ENCODE measurements at places on chromosomes 13 and 19. TPM values are rescaled to one million over a fixed set of nuclear protein-coding genes. Genes with fewer than 3 reads are reported as not detected.

DNA sequence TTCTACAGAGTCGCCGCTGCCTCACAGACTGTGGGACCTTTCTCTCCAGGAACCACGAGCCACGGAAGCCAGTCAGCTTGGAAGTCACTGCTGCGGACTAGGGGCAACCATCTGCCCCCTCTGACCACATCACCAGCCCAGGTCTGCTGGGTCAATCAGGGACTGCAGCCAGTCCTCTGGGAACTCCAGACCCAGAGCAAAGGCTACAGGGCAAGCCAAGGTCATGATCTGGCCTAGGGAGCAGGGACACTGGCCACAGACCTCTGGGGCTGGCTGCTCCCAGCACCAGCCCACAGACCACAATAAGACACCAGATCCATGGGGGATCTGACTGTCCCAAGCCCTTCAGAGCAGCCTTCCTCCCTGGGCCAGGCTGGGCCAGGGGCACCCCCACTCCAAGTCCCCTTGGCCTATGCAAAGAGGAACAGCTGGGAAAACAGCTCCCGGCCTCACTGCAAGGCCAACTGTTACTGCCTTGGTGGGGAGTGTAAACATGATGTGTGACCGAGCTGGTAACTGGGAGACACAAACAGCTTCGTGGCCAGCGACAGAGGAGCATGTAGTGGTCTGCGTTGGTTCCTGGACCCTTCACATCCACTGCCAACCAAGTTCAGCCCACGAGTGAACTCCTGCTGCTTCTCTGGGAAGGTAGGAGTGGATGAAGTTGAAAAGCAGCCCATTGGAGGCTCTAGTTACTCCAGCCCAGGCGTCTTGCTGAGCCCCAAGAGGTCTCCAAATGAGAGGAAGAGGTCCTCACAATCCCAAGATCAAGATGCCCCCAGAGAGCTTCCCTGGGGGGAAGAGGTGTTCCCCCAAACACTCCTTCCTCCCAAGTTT lies 1.5 kb downstream of the AKT2 start:
- no peak for DNase-seq

GRCh38 chr13:107827840-107828549 lies 387.3 kb downstream of the LIG4 start:
- no peak for DNase-seq

- no peak for DNase-seq
Observed at GRCh38 chr19:44777715-44778347, at the start of gene CBLC. CBLC (plus strand) TSS chr19:44777890; CDS start chr19:44777932, 42 bp downstream.

GRCh38 chr19:6730153-6730804 lies 7.1 kb downstream of the GPR108 start:
- no peak for DNase-seq

GRCh38 chr13:80814541-80814940 lies 473.6 kb upstream of the SPRY2 start:
- no peak for DNase-seq

DNA sequence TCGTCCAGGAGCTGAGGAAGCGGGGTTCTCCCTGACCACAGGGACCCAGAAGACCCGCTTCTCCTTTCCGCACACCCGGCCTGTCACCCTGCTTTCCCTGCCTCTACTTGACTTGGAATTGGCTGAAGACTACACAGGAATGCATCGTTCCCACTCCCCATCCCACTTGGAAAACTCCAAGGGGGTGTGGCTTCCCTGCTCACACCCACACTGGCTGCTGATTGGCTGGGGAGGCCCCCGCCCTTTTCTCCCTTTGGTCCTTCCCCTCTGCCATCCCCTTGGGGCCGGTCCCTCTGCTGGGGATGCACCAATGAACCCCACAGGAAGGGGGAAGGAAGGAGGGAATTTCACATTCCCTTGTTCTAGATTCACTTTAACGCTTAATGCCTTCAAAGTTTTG lies 18.9 kb downstream of the VASP start:
- no peak for DNase-seq

- no peak for DNase-seq
Observed at GRCh38 chr13:32117701-32118100, 86.1 kb downstream of the FRY start.

GRCh38 chr13:75978818-75979217 lies 342.7 kb downstream of the LMO7 start:
- DNase-seq, result no peak

DNA sequence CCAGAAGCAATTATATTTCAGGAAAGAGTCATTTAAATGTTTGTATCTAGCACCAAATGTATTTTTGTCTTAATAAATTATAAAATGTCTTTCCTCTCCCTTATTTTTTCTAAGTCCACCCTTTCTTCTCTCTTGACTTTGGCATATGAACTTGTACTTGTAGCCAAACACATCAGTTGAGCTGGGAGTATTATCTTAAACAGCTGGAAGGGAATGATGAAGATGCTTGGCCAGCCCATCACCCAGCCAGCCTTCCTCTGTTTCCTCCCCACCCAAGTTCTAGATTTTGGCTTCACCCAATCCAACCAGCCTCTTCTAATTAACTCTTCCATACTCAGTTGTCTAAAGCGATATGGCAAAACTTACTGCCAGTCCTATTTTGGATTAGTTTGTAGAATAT lies 272.5 kb downstream of the ENOX1 start:
- DNase-seq, result no peak

DNA sequence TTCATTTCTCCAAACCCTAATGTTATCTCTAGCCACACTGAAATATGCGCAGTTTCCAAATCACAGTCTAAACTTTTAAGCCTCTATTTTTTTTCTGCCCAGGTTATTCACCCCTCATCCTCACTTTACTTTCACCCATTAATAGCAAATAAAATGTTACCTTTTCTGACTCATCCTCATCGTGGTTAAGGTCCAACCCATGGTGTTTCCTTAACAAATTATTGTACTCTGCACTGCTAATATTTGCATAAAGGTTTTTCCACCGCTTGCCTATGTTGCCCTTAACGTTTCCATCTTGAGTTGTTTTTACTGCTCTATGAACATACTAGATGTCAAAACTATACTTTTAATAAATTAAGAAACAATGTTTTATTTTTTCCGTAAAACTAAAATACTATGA lies 780.9 kb upstream of the KLHL1 start:
- DNase-seq, result no peak

DNA sequence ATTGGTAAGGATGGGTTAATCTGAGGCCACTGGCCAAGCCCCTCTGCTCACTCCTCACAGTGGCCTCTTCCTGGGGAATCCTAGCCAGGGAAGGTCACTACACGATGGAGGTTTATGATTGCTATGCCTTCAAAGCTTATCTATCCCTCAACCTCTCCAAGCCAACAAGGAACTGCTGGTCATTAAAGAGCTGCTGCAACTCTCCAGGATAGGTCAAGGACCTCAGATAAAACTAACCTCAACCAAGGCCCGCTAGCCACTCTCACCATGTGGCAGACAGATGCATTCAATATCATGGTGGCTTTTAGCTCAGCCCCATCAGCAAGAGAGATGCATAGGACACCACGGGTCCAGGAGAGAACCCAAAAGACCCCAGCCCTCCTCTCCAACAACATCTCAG lies 71.6 kb downstream of the SERTM1 start:
- DNase-seq, result no peak

DNA sequence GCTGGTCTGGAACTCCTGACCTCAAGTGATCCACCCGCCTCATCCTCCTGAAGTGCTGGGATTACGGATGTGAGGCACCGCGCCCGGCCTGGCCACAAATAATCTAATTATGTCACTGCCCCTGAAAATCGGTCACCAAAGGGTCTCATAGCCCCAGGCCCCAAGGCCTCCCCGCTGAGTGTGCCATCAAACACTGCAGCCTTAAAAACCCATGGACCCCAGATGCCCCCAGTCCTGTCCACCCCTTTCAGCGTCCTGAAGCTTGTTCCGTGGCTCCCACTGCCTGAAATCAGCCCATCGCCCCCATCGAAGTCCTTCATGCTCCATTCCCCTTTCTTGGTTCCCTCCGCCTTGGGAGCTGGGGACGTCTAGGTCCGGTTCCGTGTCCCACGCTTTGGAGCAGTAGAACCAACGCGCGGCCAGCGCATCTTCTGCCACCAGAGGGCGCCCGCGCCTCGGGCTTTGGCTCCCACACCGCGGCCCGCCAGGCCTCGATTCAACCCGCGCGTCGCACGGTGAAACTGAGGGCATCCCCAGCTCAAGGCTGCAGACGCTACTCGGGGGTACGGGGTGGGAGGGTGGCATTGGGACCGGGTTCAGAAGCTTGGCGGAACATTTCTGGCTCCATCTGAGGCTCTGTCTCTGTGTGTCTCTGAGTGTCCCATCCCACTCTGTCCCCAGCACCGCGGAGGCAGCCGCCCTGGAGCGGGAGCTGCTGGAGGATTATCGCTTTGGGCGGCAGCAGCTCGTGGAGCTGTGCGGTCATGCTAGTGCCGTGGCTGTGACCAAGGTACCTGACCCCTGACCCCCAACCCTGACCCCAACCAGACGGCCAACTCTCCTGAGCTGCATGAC lies 3.5 kb downstream of the YJEFN3 start:
- no peak for DNase-seq

DNA sequence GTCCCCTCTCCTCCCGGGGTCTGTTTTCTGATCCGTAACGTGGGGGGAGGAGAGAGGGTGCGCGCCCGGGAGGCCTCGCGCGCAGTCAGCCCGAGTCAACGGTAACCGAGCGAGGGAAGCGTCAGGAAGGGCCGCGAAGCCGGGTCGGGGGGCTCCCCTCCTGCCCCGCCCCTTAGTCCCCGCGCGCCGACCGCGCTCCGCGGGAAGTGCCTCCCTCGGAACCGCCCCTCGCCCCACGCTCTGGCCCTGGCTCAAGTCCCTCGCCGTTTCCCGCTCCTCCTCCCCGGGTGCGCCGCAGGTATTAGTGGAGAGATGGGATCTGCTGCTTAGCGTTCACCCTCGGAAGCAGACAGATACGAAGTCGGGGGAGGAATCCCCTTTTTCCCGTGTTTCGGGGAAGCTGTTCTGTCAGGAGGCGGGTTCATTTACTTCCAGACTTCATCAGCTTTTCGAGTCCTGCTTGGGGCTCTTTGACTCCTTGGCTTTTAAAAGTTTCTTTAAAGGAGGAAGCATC lies 770 bp downstream of the HNRNPM start:
- no peak for DNase-seq

DNA sequence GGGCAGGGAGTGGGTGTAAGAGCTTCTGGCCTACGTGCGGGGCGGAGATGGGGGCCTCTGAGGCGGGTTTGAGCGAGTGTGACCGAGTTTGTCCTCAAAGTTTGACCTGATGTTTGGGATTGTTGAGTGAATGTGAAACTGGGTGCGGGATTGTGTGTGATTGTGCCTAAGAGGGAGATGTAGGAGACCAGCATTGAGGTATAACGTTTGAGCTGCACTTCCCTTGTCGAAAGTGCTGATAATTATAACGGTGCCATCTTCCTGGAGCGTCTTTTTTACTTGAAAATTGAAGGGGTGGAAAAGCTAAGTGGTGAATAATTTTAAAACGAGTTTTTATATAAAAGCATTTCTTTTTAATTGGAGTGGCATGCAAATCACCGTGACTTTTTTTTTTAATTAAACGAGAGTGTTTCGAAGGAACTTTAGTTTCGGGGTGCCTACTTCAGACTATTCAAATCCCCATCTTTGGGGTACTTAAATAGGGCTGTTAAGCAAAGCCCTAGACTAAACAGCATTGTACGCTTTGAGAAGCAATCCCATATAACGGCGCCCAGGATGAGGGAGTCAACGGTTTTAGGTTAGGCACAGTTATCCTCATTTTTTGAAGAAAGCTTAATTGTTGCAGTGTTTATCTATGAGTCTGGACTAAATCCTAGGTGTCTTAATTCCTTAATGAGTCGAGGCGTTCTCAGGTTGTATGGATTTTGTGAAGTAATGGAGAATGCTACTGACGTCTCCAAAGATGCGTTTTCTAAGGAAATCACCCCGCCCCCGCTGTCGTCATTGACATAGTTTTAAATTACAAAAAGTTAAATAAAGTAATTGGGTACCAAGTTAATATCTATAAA lies 594 bp downstream of the ZNF146 start:
- DNase-seq, result peak; percentile 39

- DNase-seq, result no peak
Observed at GRCh38 chr13:110448230-110448629, 113.3 kb downstream of the RAB20 start.

- DNase-seq, result no peak
Observed at GRCh38 chr13:47539317-47539716, 461.8 kb downstream of the SUCLA2 start.

- no peak for DNase-seq
Observed at GRCh38 chr19:8319807-8320520, 1.2 kb downstream of the NDUFA7 start.

GRCh38 chr19:34998777-34999497 lies 1.2 kb upstream of the GRAMD1A start:
- DNase-seq, result no peak

DNA sequence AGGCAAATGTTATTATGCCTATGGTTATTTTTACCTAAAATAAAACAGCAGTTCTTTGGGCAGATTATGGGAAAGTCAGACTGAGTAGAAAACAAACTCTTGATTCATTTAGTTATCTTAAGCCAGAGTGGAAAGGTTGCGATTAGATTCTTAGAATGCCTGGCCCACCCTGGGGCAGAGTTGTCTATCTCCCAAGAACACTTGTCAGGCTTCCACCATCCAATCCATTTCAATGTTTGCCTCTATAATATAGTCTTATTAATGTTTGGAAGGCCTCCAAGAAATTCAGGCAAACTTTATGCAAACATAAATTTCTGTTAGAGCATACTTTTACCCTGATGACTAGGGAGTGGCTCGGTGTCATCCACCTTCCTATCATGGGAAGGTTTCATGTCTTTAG lies 207.0 kb downstream of the SLITRK6 start:
- no peak for DNase-seq

DNA sequence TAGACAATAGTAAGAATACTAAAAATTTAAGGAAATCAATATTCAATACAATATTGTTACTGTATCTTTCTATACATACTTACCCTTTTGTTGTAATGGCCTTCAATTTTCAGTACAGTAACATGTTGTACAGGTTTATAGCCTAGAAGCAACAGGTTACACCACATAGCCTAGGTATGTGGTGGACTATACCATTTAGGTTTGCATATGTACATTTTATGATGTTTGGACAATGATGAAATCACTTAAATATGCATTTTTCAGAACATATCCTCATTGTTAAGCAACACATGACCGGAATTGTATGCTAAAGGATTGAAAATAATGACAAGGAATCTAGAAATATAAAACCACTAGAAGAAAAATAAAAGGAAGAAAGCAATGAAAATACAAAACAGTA lies 611.4 kb downstream of the DACH1 start:
- no peak for DNase-seq

DNA sequence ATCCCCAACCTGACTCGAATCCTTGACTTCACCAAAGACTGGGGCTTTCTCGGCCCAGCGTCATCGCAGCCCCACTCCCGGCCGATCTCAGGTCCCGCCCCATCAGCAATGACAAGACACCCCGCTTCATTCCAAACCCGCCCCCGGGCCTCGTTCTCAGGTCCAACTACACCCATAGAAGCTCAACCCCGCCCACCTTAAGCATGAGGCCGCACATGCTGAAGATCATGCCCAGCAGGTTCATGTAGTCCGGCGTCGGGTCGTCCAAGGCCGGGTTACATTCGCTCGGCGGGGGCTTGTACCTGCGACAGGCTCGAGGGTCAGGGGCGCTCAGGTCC lies 2.3 kb downstream of the WDR83 start:
- DNase-seq, result no peak

The RAB20 gene
- polyA plus RNA-seq, result 8.3 TPM

The ZNF208 gene
- polyA plus RNA-seq, result 3.0 TPM

The RASGRP4 gene
- polyA plus RNA-seq, result 0.81 TPM

The CA11 gene
- 23.6 TPM for polyA plus RNA-seq

The FARSA gene
- 42.7 TPM for polyA plus RNA-seq

The ZNF154 gene
- 27.4 TPM for polyA plus RNA-seq

The CEACAM3 gene
- not detected for polyA plus RNA-seq

The AXL gene
- 33.9 TPM for polyA plus RNA-seq
